GM23248 (cell line): ENCODE measurements at places on chromosomes 12 and 14.
A peak's percentile ranks its signal among the peaks of the same experiment; 100 is the strongest.

DNA sequence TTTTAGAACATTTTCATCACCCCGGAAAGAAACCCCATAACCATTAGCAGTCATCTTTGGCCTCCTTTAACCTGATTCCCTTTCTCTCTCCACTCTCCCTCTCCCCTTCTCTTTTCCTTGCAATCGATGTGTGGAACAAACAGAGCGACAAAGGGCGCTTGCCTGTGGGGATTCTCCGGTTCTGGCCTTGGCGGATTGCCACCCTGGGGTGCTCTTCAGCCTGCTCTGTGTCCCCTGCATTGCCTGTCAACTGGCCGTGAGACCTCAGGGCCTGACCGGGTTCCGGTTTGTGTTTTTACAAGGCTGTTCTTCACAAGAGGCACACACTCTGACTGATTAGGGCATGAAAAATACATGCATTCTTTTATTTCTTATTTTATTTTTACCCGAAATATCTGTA lies 27.8 kb downstream of the LRTM2 start:
- DNase-seq, result no peak

DNA sequence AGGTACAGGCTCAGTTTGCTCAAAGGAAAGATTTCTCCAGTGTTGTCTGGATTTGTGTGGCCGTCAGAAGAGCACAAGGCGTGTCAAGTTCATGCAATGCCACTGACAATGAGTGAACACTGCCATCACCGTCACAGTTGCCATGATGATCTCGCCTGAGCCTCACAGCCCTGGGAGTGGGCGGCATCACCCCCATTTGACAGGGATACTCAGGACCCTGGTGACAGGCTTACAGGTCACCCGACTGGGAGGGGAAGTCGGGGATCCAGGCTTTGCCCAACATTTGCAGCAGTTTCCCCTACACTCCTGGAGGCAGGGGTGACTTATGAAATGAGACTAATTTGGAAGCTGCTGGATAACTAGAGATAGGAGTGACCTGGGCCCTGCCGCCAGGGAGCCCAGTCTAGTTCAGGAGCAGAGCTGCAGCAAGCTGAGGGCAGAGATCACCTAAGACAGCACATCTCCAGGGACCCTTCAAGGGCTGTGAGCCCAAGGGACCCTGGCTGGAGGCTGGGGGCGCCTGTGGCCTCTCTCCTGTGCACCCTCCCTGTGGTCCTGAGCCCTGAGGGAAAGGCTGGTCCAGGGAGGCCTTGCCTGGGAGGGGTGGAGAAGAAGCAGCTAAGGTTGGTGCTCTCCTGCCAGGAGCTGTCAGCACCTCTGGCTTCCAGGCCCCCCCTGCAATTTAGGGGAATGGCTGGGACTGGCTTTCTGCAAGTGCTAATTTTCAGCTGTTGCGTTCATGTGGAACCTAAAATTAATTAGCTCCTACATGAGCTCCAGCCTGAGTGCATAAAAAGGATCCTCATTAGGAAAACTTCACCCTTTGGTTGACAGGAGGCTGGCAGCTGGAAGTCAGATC lies 32.4 kb upstream of the BEGAIN start:
- DNase-seq, result no peak

DNA sequence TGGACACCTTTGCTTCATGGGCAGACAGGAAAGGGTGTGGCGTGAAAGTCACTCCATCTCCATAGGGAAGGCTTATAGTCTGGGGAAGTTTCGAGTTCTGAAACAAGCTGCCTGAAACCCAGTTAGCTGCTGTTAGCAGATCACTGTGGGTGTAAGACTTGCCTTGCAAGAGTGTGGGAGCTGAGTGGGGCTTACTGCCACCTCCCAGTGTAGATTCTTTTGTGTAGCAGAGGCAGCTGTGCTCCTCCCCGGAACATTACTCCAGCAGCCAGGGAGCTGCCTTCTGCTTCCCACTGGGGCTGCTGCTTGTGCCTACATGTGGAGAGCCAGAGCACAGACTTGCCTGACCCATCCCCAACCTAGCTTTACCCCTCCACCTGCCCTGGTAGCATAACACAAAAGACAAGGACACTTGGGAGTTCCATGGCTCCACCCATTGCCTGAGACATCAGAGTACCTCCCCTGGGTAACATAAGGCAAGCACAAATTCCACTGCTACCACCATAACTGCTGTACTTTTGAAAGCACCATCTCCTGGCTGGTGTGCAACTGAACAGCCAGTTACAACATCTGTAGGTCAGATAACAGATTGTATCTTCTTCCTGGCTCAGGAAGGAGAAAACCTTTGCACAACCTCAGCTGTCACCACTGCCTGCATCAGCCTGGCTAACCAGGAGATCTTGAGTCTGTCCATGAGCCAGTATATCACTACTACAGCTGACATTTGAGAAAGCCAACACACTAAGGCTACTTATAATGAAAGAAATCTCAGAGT lies 69.5 kb downstream of the ADAMTS20 start:
- DNase-seq, result no peak

GRCh38 chr14:24078146-24078545 lies 6.8 kb downstream of the CPNE6 start:
- no peak for DNase-seq

GRCh38 chr12:131005161-131006035 lies 51.7 kb downstream of the ADGRD1 start:
- DNase-seq, result no peak

DNA sequence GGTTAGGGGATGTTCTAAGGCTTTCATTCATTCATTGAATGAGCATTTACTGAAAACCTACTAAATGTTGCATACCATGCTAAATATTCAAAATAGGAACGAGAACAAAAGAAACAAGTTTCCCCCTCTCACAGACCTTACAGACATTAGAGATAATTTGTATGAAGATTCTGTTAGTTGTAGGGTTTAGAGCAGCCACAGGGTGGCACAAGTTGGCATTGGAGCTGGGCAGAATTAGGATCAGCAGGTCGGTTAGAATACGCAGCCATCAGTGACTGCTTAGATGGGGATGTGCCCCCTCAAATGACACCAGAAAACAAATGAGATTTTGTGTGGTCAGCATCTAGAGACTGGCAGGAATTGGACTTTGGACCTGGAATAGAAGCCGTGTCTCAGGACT lies 166.3 kb upstream of the DAAM1 start:
- peak; percentile 34 for DNase-seq

DNA sequence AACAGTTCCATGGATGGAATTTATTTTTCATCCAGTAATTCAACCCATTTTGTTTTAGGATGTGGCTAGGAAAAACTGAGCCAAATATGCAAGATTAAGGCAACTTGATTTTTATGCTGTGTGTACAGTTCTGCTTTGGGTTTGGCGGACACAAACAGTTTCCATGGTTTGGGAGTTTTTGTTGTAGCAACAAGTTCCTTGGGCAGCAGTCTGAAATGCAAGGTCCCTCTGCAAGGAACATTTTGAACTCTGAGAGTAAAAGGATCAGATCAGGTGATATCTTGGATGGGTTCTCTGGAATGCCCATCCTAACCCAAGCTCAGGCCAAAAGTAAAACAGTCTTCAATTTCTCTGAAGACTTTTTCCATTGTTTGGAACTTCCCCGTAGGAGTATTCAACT lies 161.2 kb downstream of the TMX1 start:
- peak; percentile 32 for DNase-seq

DNA sequence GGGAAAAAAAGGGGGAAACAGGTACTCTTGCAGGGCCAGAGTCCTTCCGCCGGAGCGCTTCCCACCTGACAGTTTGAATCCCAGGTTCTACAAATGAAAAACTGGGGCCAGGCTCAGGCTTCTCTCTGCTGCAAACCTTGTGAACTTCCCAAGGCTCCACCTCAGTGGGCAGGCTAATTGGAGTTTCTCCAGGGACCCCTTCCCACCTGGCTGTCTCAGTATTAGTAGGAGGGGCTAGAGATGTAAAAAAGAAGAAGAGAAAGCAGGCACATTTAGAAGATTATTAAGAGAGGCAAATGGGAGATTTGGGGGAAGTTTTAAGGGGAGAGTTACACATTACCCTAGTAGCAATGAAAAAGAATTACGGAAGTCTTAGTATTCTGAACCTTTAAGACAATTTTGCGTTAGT lies 20.0 kb upstream of the CLEC2D start:
- DNase-seq, result no peak

- DNase-seq, result no peak
Measured at GRCh38 chr12:49636574-49636973, 13.2 kb downstream of the PRPF40B start.

- peak; percentile 50 for DNase-seq
Measured at GRCh38 chr12:100566887-100567637, 6.4 kb upstream of the GAS2L3 start.

GRCh38 chr14:29410581-29410980 lies 517.1 kb downstream of the PRKD1 start:
- no peak for DNase-seq

- no peak for DNase-seq
Measured at GRCh38 chr12:96327889-96328288, 72.3 kb downstream of the CDK17 start.

DNA sequence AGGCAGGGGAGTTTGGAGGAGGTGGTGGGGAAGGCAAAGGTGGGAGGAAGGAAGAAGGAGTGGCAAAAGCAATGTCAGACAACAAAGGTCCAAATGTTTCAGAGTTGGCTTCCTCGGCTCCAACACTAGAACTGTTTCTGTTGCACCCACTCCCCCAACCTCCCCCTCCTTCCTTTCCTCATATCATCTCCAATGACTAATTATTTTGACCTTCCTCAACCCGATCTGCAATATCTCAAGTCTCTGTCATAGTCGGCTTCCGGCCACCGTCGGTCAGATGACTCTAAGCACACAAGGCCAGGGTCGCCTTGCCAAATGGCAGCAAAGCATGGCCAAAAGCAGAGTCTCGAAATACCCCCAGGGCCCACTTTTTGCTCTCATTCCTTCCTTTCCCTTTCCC lies 637.0 kb upstream of the TBX3 start:
- DNase-seq, result no peak

DNA sequence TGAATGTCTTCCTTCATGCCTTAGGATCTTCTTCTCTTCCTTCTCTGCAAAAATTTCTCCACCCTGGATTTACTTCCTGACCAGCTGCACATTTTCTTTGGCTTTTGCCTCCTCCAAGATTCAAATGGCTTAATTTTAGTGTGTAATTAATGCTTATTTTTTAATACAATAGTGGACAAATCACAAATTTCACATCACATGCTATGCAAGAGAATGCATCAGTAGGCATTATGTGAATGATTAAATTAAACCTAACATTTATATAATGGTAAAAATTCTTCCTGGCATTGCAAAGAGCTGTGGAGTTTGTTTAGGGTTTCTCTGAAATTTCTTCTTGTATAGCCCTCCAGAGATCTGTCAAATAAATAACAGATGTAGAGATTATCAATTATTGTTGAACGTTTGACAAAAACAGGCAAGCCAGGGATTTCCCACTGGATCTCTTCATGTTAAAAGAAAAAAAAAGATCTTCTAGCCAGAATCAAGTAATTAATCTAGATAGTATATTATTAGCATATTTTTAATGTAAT lies 84.4 kb downstream of the NAV3 start:
- DNase-seq, result no peak

DNA sequence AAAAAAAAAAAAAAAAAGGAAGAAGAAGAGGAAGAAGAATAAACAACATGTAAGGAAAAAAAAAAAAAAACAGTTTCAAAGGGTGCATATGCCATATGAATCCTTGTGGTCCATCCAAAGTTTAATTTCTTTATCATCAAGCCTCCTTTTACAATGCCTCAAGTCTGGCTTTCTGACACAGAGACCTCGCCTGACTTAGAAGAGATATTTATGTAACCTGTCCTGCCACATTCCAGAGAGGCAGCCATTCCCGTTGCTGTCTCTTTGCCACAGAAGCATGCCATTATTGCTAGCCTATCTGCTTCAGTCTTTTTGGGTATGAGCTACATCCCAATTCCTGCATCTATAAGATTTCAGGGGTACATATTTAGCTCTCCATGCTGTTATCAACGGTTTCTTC lies 596.7 kb upstream of the ATP2B1 start:
- DNase-seq, result no peak

DNA sequence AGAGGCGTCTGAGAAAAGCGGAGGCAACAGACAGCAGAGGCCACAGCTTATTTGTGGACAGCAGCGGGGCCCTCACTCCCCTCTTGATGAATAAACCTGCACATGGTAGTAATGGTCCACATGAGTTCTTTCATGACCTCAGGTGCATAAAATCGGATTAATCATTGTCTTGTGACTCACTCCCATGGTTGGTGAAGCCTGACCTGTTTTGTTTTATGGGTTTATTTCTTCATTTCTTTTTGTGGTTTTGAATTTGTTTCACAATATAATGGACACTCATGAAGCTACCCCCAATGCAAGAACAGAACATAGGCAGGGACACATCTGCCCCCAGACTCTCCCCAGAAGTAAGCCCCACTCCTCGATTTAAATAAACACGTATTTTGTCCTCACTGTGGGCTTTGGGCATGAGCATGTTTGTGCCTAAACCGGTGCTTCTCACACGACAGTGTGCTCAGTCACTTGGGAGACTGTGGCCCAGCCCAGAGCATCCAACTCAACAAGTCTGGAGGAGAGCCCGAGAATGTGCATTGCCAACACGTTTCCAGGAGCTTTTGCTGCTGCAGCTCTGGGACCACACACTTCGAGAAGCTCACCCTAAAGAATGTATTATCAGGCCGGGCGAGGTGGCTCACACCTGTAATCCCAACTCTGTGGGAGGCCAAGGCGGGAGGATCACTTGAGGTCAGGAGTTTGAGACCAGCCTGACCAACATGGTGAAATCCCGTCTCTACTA lies 116.1 kb downstream of the SCARB1 start:
- peak; percentile 94 for DNase-seq

DNA sequence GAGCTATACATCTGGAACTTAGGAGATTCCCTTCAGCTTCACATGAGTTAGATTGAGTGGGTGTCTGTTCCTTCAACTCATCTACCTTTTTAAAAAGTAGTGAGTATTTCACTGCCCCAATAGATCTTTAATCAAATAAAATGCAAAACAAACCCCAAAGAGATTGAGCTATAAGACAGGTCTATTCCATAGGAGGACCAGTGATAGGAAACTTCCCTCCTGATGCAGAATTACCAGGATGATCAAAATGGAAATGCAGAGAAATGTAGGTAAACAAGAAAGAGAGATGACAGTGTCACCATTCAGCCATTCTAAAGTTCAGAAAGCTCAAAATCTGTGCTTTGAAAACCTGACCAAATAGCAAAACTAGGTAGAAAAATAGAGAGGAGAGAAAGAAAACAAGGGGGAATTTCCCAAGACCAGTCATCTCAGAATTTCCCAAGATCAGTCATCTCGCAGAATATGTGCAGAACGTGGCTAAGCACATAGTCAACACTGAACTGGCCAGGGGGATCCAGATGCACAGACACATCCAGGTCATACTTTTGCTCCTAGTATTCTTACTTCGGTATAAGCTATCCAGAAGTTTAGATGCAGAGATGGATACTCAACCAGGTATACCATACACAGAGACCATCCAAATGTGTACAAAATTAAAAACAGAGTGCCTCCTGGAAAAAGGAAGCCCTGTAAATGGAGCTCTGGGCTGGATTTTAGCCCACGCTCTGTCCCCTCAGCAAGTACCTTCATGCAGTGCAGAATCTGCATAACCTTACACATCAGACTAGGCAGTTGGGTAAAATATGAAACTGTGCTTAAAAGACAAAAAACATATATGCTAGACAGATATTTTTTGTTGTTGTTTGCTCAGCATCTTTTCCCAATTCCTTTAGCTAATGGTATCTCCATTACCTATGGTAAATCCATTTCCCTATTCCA lies 27.4 kb downstream of the SLC41A2 start:
- DNase-seq, result peak; percentile 83
